ENCODE measurements at places on chromosomes 2 and 18. TPM values are rescaled to one million over a fixed set of nuclear protein-coding genes. Genes with fewer than 3 reads are reported as not detected.

Gene LAMA3
- total RNA-seq, result 0.24 TPM

- ATAC-seq, result no peak
Measured at GRCh38 chr2:149928011-149928410, 340.4 kb upstream of the MMADHC start.

Gene SAG
- total RNA-seq, result 0.04 TPM

DNA sequence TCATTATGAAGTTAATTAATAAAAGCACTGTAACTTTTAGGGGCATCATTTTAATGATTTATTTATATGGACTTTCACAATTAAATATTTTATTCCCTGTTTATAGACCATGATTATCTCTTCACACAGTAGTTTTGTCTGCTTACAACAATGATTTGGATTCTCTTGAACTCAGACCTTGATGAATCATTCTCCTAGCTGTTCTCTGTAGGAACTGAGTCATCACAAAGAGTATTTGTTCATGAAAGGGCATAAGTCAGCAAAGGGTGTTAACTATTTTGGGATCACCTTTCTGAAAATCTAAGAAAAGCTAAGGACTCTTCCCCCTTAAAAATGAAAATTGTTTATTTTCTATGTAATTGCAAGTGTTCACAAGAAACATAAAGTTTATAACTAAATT, 461.1 kb upstream of the UBE2E3 start:
- no peak for ATAC-seq

GRCh38 chr2:151361674-151362370, 4.4 kb downstream of the TNFAIP6 start:
- ATAC-seq, result no peak

DNA sequence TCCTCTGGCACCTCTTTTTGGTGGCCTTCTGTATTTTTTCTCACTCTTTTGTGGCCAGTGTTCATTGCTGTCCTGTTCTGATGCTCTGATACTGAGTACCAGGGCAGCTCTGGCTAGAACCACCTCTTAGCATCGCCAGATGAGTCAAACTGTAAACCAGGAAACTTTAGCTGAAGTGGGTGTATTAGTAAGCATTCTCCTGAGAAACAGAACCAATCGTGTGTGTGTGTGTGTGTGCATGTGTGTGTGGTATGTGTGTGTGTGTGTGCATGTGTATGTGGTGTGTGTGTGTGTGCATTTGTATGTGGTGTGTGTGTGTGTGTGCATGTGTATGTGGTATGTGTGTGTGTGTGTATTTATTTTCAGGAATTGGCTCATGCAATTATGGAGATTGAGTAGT, 166.3 kb upstream of the SKOR2 start:
- peak; percentile 16 for ATAC-seq

DNA sequence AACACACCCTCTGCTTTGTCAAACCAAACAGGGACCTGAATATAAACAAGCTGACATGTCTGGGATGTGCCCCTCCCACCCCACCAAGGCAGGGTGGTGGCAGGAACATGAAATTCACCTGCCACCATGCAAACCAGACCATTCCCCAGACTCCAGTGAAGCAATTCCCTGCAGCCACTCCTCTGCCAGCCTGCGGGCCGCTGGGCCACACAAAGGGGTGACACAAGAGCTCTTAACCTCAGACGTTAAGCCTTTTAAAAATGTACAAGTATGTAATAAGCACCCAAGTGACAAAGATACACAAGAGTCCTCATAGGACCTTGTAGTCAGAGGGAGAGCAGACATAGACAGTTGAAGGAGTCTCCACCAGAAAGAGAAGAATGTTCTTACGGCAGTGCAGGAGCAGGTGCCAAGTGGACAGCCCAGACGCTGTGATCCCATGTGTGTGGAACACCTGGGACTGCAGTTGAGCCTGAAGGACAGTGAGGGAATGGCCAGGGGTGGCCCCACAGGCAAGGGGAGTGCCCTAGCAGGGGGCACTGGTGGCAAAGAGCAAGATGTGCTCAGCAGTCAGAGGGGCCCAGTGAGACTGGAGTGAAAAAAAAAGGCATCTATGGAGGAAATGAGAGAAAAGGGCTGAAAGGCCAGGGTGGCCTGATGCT, 36.9 kb downstream of the CRACDL start:
- ATAC-seq, result no peak

DNA sequence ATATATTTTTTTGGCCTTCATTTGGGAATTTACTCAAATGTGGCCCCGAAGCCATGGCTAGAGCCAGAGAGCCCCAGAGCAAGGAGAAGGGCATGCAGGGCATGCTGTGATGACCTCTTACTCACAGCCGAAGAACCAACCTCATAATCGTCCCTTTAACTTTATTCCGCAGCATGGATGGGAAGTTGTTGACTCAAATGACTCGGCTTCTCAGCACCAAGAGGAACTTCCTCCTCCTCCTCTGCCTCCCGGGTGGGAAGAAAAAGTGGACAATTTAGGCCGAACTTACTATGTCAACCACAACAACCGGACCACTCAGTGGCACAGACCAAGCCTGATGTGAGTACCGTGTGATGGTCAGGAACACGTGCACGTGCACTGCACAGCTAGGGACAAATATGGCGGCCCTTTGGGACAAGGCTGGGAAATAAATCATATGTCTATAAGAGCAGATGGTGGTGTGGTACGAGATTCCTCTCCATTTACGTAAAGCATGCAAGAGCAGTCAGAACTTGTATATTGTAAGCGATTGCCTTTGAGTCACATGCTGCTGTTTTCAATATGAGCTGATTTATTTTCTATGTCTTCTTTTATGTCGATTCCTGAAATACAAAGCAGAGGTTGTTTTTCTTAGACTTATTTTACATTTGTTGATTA, 280.9 kb downstream of the NEDD4L start:
- ATAC-seq, result no peak

- ATAC-seq, result no peak
Measured at GRCh38 chr2:23100406-23100805, 284.6 kb upstream of the KLHL29 start.

- no peak for ATAC-seq
Measured at GRCh38 chr2:168136392-168136977, 110.9 kb downstream of the STK39 start.

Gene TNS1
- 44.9 TPM for total RNA-seq

DNA sequence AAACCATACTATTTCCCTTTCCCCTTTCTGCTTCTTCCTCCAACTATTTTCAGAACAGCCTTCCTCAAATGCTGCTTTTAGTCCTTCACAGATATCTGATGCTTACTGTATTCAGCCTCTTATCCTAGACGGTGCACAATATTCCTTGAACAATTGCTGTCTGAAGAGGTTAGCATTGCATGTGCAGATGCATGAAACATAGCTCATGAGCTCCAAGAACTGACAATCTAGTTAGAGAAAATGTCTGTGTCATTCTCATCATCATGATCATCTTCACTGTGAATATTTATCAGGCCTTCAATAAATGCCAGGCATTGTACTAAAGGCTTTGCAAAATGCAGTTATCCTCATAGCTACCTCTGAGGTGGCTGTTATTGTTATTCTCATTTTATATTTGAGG, 190.7 kb downstream of the DNER start:
- ATAC-seq, result no peak
